Cortex of kidney (tissue), 1 donor: ENCODE measurements at places on chromosomes 11 and 22.

GRCh38 chr11:124892146-124892545, 5.5 kb downstream of the ROBO4 start:
- no peak for DNase-seq

DNA sequence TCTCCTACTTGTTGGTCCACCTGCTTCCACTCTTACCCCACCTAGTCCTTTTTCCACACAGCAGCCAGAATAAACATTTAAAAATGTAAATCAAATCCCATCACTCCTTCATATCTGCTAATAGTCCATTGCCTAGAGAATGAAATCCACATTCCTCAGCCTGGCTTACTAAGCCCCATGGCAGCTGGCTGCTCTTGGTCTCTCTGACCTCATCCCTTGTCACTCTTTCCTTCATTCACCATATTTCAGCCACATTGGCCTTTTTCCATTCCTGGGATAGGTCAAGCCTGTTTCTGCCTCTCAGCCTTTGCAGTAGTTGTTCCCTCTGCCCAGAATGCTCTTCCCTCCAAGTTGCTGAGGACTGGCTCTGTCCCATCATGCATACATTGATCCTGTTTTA, 512.8 kb downstream of the INSC start:
- DNase-seq: no peak

DNA sequence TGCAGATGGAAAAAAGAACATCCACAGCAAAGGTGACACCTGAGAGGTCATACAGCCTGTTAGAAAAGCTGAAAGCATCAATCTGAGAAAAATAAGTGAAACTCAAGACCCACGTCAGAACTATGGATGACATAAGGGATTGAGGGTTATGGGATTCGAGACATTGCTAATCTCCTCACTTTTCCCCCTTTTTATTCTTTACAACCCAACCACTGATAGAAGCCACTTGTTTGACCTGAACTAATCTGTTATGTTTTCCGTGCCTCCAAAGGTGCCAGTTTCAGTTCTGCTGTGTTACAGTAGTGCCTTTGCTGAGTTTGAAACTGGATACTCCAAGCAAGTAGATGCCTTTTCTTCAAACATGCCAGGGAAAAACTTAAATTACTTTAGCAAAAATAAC, 16.9 kb upstream of the SESN3 start:
- DNase-seq: no peak

DNA sequence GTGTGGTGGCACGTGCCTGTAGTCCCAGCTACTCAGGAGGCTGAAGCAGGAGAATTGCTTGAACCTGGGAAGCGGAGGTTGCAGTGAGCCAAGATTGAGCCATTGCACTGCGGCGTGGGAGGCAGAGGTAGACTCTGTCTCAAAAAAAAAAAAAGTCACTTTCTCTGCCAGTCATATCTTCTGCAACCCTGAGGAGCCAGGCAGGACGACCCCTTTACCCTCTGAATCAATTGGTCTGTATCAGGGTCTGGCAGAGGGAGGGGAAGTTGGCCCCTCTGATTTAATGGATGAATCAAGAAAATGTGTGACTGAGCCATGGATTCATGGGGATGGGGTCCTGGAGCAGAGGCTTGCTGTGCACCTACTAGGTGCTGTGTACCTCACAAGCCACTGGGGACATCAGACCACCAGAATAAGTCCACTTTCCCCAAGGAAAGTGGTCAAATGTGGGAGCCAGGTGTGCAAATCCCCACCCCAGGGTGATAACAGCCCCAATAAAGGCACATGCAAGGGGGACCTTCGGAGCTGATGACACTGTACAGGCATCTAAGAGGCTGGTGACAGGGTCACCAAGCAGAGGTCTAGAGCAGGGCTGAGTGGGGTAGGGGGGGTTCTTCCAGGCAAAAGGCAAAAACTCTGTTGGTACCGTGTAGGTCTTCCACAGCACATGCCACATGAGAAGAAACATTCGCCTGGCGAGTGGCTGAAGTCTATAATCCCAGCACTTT, 29.0 kb downstream of the TXN2 start:
- DNase-seq: no peak

GRCh38 chr22:19884161-19884953, 29.7 kb upstream of the GNB1L start:
- DNase-seq: no peak

DNA sequence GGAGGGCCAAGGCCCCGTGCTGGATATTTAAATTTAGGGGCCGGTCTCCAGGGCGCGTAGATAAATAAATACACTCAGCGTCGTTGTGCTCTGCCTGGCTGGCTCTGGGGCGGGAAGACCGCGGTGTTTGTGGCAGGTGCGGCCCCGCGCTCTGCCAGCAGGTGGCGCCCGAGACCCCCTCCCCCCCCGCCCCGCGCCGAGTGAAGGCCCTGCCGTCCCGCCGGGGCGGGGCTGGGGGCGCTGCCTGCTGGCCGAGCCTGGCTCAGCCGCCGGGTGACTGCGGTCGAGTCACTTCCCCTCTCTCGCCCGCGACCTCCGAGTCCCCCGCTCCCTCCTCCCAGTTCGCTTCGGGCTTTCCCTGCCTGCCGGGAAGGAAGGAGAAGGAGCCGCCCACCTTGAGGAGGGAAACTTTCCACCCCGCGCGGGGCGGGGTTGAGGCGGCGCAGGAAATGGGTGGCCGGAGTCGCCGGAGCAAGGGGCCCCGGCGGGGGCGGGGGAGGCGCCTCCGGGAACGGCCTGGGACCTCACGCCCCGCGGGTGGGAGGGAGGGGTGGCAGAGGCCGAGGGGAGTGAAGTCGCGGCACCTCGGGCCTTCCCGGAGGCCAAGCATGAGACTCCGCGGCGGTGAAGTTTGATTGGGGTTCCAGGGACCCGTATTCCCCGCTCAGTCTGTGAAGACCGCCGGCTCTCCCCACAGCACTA, 1.6 kb upstream of the EHBP1L1 start:
- no peak for DNase-seq

DNA sequence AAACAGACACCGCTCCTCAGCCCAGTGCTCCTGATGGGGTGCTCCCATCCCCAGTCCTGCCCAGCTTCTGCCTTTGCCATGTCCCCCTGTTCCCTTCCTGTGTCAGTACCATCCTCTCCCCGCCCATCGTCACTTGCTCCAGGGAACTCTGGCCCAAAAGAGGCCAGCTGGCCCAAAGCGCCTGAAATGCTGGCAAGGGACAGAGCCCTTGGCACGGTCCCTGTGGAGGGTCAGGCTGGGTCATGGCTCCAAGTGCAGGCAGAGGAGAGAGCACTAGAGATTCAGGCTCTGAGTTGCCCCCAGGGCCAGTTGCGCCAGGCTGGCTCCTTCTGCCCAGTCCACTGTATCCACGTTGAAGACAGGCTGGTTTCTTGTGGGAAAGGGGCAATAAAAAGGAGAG, 8.4 kb upstream of the HDHD5 start:
- no peak for DNase-seq

DNA sequence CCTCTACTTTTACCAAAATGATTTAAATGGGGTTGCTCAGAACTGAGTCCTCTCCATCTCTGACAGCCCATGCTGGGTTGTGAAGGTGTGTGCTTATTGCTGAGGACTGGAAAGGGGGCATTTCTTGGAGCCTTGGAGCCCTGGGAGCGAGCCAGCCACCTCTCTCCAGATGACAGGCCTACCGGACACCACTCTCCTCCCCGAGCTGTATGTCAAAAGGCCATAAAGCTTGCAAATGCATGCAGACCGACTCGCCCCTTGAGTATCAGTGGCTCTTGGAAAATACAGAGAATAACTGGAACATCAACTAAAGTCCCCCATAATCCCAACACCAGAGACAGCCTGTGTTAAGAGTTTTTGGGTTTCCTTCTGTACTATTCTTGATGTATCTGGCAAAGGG, 67.9 kb upstream of the PITPNB start:
- no peak for DNase-seq

DNA sequence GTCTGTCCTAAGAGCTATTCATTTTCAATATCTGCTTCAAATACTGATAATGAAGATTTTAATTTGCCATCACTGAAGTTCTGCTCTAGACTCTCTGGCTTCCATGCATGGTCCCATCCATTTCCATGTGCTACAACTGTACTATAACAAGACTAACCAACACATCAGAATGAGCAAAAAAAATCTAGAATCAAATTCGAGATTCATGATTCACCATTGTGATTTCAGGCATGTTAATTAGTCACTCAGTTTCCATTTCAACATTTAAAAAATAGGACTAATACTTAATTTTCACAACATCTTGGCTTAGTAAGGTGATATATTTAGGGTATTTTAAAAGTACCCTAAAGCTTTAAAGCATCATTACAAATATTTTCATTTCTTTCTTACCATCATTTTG, 22.8 kb downstream of the PICALM start:
- DNase-seq: no peak

- no peak for DNase-seq
Observed at GRCh38 chr11:103648670-103649400, 387.6 kb upstream of the DDI1 start.

- DNase-seq: no peak
Observed at GRCh38 chr11:134235399-134235798, 10.9 kb downstream of the VPS26B start.

DNA sequence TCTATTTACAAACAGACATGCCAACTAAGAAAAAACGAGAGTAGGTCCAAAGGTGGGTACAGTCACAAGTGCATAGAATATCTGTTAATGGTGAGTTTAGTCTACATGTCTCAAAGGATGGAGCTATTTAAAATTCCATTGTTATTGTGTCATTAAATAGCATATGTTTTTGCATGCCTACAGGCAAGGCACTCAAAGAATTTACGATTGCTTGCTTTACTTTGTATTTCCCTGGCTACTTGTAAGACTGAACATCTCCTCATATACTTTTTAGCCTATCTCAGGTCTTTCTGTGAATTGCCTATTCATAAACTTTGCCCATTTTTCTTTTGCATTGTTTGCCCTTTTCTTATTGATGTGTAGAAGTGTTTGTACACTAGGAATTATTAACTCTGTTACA, 39.7 kb downstream of the DEUP1 start:
- DNase-seq: no peak

- DNase-seq: no peak
Observed at GRCh38 chr22:42994917-42995562, 19.9 kb downstream of the PACSIN2 start.

DNA sequence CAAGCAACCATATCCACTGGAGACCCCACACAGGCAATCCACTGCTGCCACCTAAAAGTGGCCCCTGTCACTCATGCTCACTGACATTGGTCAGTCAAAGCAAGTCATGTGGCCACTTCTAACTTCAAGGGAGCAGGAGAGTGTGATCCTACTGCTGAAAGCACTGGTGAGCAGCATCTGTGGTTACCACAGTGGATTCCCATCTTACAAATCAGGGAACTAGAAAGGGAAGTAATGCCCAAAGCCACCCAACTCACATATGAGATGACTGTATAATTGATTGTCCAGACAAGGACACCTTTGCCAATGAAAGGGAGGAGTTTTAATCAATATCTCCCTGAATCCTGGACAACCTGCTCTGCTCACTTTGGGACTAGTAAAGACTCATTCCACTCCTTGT, 17.7 kb downstream of the RCN1 start:
- DNase-seq: no peak

DNA sequence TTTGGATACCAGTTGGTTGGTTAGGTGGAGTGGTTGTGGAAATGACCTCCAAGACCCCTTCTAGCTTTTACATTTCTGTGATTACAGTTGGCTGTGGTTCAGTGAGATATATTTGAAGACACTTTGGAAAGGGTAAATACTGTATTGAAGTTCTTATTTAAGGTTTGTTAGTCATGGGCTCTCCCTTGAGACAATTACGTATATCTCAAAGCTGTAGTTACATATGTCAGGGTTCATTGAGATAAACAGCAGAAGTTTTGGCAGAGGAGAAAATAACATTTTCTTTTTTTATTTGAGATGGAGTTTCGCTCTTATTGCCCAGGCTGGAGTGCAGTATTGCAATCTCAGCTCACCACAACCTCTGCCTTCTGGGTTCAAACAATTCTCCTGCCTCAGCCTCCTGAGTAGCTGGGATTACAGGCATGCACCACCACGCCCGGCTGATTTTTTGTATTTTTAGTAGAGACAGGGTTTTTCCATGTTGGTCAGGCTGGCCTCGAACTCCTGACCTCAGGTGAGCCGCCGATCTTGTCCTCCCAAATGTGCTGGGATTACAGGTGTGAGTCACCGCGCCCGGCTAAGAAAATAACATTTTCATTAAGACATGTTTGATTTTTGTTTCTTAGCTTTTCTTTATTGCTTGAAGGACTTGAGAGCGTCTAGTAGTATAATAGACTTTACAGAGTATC, 1.9 kb downstream of the RNF121 start:
- DNase-seq: no peak

GRCh38 chr11:22976146-22976545, 115.9 kb upstream of the CCDC179 start:
- DNase-seq: no peak

DNA sequence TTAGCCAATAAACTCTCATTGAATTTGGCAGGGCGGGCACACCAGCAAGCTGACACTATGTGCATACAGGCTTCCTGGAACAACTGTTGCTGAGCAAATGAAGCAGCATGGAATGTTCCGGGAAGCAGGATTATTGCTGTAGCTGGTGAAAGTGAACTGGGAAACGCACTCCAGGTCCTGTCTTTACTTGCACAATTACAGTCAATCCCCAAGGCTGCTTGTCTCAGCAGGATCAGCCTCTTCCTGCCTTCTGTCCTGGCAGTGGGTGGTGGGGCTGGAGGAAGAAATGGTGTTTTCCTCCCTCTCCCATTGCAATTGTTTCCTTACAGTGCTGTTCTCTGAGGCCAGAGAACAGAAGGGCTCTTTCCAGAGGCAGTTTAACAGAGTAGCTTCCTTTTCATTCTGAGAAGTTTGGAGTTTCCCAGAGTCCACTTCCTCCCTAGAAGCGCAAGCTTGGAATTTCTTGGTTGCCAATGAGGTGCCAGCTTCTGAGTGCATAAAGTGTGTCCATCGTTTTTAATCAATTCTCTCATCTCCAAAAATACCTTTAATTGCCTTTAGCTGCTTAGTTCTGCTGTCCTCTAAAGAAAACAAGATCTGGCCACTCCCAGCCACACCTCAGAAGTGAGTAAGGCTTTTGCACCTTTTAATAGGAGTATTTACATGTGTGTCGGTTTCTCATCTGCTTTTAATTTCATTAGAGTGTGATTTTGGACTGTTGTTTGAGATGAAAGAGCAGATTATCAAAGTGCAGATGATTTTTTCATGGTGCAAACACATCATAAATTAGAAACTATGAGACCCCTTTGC, 19.9 kb downstream of the CD44 start:
- DNase-seq: no peak

DNA sequence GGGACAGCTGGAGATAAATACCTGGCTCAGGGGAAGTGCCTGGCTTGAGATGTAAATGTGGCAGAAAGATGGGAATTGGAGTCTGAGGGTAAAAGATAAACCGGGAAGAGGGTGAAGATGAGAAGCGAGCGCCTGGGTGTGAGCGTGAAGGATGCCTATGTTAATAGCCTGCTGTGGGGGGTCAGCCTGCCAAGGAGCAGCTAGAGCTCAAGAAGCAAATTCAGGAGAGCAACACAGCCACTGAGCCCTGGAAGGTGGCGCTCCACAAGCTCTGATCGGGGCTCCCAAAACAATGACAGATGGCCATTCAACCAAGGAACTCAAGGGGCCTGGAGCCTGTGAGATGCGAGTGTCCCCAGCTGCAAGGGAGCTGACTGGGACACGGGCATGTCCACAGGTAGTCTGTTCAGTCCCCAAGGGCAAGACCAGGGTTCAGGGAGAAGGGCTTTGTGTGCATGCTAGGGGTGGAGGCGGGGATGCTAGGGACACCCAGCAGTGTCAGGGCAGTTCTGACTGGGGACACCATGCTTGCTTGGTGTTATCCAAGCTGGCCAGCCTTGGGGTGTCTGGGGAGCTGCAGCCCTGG, 2.8 kb downstream of the GSC2 start:
- DNase-seq: no peak

- DNase-seq: no peak
Observed at GRCh38 chr11:119376197-119376847, 5.2 kb downstream of the USP2 start.

- no peak for DNase-seq
Observed at GRCh38 chr11:28728666-28729065, 620.5 kb downstream of the METTL15 start.
